Foreskin fibroblast (primary cell): ENCODE measurements at places on chromosomes 6 and 20.

DNA sequence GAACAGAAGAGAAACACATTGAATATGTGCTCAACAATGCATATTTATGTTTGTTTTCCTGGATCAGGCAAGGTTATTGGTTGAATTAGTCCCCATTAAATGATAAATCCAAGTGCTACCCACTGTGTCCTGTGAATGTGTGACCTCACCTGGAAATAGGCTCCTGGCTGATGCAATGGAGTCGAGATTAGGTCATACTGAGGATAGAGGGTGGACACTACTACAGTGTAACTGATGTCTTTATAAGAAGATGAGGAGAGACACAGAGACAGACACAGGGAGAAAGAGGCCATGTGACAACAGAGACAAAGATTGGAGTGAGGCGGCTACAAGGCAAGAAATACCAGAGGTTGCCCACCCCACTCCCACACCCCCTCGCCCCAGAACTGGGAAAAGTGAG, 559.3 kb downstream of the C6orf118 start:
- DNase-seq: no peak

- DNase-seq: peak; percentile 77
These were observed 21.4 kb upstream of the TRAM2 start for GRCh38 chr6:52598123-52598823.

GRCh38 chr6:4396044-4396443, 260.7 kb upstream of the ECI2 start:
- DNase-seq: no peak

- DNase-seq: no peak
These were observed 5.0 kb upstream of the RTF2 start for GRCh38 chr20:56463428-56463827.

DNA sequence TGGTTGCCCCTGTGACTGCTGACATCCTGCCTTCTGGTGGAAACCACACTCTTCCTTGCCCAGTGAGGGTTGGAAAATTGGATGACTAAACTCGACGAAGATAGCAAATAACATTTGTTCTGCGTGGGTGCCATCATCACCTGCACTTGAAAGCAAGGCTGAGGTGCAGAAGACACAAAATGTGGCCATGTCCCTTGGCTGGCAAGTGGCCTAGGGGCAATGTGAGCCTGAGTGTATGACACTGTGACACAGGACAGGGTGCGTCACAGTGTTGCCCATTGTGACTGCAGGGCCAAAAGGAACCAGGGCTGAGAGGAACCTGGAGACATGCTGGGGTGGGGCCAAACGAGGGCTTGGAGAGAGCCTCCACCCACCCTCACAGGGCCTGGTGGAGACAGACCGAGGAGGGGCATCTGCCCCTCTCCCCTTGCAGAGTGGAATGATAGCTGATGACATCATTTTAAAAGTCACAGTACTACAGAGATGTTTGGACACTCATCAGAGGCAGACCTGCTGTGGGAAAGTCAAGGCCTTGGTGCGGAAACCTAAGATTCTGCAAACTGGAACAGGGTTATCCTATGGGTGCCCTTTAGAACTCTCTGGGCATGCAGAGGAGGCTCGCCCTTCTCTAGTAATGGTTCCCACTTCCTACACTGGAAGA, 12.8 kb upstream of the HLA-F start:
- DNase-seq: no peak

GRCh38 chr6:11828262-11828870, 49.8 kb upstream of the ADTRP start:
- DNase-seq: no peak

DNA sequence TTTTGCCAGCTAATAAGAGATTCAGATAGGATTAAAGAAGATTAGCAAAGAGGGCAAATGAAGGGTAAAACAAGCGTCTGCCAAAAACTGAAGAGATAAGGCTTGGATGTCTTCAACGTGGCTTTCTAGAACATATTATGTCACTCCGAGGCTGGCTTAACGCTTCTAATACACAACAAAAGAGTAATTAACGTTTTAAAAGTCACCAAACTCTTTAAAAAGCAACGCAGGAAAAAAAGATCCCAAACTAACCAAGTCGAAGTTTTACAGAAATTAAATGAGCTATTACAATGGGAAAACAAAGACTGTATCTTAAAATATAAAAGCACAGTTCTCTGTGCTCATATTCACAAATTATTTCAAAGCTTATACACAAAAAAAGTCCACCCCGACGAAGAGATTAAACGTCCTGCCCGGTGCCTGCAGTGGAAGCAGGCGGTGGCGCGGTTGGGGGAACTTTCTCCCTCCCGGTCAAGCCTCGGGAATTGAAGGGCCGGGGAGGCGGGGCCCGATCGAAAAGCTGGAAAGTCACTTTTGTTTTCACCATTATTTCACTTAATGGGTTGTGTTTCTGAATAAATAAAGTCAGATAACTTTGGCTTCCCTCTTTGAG, 1.2 kb downstream of the MAK start:
- peak; percentile 53 for DNase-seq

DNA sequence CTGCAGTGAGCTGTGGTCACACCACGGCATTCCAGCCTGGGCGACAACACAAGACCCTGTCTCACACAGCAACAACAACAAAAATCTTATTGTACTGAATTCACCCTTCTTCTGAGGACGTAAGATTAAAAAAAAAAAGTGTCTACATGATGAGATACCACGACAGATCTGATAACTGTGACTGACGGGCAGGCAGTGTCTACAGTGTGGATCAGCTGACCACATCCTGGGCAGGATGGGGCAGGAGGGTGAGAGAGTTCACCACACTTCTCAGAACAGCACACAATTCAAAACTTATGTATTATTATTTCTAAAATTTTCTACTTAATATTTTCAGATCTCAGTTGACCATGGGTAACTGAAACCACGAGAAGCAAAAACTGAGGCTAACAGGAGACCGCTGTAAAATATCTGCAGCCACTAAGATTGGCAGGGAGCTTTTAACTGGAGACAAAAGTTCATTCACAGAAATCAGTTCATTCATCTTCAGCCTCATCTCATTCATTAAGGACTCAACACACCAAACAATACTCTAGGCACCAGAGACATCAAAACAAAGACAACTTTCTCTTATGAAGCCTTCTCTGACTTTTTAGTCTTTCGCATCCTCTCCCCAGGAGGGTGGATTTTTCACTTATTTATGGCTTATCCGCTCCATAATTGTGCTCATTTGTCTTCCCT, 15.7 kb upstream of the NHSL1 start:
- DNase-seq: no peak

- peak; percentile 21 for DNase-seq
These were observed 315.1 kb downstream of the UBE3D start for GRCh38 chr6:82750556-82750955.

- DNase-seq: peak; percentile 55
These were observed 399.9 kb upstream of the MARCKS start for GRCh38 chr6:113457198-113457597.

GRCh38 chr6:282867-283416, 9.3 kb upstream of the DUSP22 start:
- no peak for DNase-seq

DNA sequence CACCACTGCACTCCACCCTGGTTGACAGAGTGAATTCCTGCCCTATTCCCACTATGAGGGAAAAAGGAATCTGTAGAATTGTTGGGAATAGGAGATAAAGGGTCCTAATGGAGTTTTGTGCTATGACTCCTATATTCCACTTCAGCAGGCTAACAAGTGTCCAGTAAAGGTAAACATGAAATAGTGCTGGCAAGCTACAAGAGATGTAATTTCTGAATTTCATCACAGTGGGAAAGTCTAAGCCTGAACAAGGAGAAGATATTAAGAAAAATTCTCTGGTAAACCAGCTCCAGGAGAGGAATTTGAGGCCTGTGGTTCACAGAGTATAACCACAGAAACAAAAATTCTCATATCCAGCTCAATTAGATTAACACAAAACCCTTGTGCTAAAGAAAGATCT, 10.3 kb upstream of the C6orf58 start:
- no peak for DNase-seq

DNA sequence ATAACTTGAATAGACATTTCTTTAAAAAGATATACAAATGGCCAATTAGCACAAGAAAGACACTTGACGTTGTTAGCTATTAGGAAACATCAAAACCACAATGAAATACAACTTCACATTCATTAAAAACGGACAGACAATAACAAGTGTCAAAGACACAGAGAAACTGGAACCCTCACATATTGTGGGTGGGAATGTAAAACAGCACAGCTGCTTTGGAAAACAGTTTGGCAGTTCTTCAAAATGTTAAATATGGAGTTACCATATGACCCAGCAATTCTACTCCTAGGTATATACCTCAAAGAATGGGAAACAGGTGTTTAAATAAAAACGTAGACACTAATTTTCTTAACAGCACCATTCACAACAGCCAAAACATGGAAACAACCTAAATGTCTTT, 100.5 kb upstream of the SLC22A23 start:
- DNase-seq: no peak

DNA sequence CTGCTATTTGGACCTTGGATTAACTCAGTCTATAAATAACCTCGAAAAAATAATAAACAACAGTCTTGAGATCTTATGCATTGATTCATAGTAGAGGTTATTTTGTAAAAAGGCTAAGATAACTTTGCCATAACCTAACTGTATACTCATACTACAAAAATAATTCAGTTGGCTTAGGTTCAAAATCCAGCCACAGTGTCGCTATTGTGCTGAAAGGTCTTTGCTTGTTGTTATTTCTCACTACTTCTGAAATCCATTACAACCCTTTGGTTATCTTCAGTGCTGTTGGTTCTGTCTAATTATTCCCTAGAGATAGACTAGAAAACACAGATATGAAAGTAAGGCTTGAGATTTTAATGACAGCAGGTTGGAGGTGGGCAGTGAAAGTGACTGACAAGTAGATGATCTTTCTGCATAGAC, 74.4 kb downstream of the MKKS start:
- peak; percentile 36 for DNase-seq

DNA sequence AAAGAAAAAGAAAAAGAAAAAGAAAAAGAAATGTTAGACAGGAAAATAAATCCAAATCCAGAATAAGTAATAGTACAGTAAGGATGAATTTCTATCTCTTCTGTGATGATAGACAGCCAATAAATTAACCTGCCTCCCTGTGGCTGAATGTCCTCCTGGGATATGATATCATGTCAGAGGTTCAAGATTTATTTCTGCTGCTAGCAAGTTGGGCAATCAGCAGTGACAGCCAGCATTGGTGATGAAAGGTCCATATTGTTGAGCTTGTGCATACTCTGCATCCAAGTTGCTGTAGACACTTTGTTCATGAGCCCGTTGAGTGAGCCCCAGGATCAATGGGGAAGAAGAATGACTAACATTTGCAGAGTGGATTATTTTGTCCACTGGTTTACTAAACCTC, 44.9 kb upstream of the CEP85L start:
- no peak for DNase-seq

DNA sequence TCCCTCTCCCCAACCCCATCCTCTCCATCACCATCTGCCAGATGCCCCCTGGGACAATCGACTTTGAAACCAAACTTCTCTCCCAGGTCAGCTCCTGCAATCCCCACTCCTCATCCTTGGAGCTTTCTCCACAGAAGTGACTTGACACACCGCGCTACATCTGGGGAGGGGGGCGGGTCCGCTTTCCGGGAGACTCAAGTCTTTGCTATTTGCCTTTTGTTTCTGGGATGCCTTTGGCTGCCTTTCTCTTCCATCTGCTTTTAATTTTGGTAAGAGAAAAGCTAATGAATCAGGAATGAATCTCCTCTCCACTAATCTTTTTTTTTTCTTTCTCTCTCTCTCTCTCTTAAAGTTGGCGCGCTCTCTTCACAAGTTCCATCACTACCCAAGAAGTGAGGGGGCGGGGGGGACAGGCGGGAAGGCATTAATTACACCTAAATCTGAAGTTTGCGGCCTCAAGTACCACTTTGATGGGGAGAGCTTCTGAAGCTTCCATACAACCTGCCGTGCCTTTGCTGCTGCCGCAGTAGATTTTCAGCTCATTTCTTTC, 664 bp upstream of the TPBG start:
- DNase-seq: peak; percentile 96

DNA sequence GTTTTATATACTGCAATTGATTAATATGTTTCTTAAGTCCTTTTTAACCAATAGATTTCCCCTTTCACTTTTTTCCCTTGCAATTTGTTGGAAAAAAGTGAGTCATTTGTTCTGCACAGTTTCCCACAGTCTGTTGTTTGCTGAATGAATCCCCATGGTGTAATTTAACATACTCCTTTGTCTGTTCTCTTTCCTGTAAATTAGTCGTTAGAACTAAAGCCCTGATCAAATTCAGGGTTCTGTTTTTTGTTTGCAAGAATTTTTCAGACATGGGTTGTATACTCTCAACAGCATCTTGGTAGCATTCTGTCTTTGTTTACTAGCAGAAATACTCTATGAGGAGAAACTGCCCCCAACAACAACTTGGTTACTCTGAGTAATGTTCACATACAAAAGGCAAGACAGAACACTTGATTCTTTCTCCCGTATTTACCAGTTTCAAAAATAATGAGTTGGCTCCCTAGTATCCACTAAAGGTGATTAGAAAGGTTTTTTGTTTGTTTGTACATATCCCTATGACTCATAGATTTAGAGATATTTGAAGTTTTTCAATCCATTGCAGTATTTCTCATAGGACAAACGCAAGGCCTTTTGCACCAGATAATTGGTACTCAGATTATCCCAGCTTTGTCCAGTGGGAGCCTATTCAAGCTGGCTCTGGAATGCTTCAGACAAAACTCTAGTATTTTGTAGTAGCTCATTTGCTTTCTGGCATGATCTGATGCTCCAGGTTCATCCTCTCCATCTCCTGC, 16.5 kb downstream of the BLOC1S5 start:
- peak; percentile 28 for DNase-seq

GRCh38 chr6:98579079-98579478, 255.3 kb upstream of the POU3F2 start:
- no peak for DNase-seq

GRCh38 chr6:5471637-5472398, 210.5 kb downstream of the FARS2 start:
- DNase-seq: no peak

- DNase-seq: no peak
These were observed 44.2 kb upstream of the SCRT2 start for GRCh38 chr20:719816-720215.

DNA sequence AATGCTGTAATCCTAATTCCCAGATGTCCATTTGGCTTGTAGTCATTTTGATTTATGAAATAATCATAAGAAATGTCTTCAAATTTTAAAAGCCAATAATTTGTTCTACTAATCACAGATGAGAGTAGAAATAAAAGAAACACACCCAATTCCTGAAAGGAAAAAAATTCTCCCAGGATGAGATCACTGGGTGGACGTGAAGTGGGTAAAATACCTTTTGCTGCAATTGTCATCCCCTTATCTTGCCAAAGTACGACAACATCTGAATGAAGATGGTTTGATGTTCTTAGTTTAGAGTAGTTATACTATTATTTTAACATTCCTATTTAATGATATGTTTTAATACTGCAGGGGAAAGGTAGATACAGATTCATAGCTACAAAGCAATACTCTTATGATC, 33.7 kb downstream of the MTHFD1L start:
- DNase-seq: no peak

- DNase-seq: no peak
These were observed 9.9 kb downstream of the ADIG start for GRCh38 chr20:38590676-38591473.

- peak; percentile 85 for DNase-seq
These were observed 28.2 kb upstream of the KCNB1 start for GRCh38 chr20:49510562-49511122.
